ENCODE measurements at places on chromosomes 6 and 20. TPM values are rescaled to one million over a fixed set of nuclear protein-coding genes. Genes with fewer than 3 reads are reported as not detected.
A peak's percentile ranks its signal among the peaks of the same experiment; 100 is the strongest.

Gene KCNB1
- 2.5 TPM for polyA plus RNA-seq

Gene CRNKL1
- 23.2 TPM for polyA plus RNA-seq

Gene SNAP25
- polyA plus RNA-seq = 0.07 TPM

DNA sequence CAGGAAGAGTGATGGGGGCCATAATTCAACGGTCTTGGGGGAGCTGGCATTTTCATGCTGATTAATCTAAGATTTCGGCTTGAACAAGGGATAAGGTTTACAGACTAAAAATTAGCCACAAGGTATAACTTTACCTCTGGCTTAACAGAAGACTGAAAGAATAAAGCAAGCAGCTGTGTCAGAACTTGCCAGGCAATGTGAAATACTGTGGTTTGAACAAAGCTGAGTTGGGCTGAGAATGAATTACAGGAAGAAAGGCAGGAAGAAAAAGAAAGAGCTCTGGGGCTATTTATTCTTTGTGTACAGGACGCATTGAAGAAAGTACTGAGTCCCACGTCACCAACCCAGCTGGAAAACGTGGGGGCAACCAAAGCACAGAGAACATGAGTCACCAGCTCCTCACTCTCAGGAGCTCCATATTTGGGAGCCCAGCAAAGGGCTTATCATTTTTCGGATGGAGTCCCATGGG, 121.5 kb upstream of the NEDD9 start:
- DNase-seq = no peak

DNA sequence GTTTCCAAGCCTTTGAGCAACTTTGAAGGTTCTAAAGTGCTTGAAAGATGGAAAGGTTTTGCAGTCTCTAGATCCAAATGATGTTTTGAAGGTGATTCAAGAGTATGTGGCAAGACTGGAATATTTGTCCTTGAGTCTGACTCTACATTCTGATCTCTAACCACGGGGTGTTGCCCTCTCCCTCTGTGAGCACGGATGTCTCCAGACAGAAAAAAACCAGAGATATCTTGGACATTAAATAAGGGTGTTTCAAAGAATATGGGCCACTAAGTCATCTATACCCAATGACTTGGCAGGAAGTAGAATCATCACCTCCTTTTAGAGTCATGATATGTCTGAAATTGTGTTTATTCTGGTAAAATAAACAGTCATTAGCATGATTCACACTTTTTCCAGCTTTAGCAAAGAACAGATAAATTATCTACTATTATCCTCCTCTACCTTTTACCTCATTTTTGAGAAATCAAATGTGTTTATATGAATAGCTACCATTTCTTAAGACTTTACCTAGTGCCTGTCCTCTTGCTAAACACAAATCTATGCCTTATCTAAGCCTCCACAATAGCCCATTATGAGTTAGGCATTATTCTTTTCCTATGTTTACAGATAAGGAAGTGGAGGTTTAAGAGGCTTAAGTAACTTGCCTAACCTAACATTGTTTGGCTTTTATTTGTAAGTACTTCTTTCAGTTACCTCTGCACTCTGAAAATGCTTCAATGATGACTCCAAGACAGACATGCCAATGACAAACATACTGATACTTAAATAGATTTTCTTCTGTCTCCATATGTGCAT, 384.4 kb downstream of the BMP2 start:
- DNase-seq = no peak

GRCh38 chr6:110949679-110950285, 8.7 kb upstream of the GTF3C6 start:
- DNase-seq = no peak

DNA sequence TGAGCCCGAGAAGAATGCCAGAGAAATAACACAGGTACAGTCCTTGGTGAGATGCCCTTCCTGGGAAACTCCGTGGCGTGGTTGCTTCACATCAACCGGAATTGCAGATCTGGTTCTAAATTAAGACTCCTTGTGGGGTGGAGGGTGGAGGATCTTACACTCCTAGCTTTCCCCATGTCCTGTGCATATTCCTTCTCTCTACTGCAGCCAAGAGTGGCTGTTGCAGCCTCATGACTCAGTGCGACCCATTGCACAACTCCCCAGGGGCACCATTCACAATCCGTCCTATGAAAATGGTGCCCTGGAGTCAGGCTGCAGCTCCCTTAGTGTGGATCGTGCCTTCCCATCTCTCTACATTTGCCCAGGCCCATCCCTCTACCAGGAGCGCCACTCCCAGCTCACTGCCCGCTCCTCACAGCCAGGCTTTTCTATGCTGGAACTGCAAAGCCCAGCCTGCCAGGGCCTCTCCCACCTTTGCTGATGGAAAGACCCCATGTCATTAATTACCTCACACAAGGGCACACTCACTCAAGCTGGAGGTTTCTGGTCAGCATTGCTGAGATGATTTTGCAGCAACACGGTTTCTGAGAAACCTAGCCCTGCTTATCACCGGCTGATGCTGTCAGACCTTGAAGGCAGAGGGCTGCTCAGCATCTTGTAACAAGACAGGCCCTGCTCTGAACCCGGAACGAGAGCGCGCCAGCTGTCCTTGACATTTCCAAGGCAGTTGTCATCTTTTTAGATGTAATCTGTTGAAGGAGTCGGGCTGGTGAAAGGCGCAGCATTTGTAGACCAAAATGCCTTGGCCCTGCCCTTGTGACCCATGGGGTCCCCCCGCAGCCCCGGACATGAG, 39.7 kb downstream of the SIRPA start:
- peak; percentile 91 for DNase-seq

DNA sequence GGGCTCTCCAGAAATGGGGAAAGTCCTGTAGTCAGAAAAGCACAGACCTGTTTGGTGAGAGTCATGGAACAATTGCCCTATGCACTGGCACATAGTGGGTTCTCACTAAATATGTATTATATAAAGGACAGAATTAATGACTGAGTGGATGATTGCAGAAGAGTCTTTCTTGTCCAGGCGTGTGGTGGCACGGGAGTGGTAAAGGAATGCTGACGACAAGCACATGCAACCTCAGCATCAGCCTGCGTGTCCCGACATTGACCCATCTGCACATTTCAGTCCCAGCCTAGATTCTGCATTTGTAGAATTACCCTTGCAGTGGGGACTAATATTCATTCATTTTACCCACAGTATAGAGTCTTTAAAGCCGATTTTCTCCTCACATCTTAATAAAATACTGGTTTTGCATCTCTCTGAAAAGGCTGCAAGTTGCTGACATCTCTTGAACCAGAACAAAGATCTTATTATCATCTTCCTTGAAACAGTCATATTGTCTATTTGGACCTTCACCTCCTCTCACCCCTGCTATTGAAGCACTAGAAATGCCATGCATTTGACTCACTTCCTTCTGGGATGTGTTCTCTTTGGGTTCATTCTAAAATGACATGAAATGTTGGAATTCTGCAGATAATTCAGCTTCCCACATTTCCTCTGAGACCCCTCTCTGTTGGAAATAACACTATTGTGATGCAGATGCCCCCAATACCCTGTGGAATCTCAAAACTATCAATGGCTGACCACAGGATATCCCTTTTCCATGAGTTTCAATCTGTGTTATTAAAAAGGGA, 883.6 kb upstream of the FLRT3 start:
- DNase-seq = no peak

DNA sequence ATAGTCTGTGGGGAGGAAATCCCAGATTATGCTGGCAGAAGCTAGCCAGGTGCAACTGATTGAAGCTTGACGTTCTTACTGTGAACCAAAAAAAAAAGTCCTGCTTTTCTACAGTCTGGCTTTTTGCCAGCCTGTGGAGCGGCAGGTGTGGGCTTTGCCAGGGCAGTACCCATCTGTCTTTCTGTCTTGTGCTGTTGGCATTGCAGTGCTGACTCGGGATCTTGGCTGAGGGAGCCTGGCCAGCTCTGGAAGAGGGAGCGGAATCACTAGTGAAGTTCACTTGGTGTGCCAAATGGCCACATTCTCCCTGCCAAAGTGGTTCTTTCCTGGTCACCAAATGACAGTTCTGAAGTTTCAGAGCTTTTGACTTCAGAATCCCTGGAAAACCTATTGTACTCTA, 5.0 kb downstream of the KIF3B start:
- peak; percentile 55 for DNase-seq

GRCh38 chr6:89144354-89144906, 1.4 kb upstream of the PM20D2 start:
- DNase-seq = no peak
